Adrenal gland (tissue), 19 donors: ENCODE measurements at places on chromosomes 13 and 19. TPM values are rescaled to one million over a fixed set of nuclear protein-coding genes. Genes with fewer than 3 reads are reported as not detected.

DNA sequence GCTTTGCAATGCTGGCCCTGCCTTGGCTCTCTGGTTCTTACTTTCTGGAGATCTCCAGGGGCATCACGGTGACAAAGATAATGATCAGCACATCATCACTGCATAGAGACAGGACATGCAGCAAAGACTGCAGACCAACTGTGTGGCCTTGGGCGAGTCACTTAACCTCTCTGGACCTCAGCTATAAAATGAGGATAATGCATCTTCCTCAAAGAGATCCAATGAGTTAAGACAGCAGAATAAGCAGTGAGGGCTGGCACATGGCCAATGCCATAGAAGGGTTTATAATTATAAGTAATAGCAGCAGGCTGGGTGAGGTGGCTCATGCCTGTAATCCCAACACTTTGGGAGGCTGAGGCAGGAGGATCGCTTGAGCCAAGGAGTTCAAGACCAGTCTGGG is 2.4 kb downstream of the MAG start:
- DNase-seq: no peak

DNA sequence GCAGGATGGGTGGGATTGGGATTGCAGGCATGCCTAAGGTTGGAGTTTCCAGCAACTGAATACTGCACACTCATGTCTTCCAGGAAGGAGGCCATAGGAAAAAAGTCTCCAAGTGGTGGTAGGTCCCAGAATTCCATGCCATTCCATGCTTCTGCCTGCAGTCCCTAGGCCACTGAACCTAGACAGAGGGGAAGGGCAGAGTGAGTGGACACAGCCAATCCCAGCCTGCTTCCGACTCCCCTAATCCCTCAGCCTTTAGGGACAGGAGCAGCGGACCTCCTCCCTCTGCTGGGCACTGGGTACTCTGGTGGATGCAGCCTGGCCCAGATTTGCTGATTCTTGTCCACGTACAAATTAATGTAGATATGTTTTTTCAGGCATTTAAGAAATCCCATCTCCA is 17.0 kb downstream of the VSTM2B start:
- no peak for DNase-seq

GRCh38 chr13:75079226-75079625 is 402.7 kb downstream of the TBC1D4 start:
- no peak for DNase-seq

GRCh38 chr19:29770648-29771047 is 41.1 kb upstream of the CCNE1 start:
- no peak for DNase-seq

GRCh38 chr13:111521030-111521429 is 200.6 kb downstream of the TEX29 start:
- DNase-seq: no peak

- no peak for DNase-seq
These were observed 5.4 kb upstream of the GAS6 start for GRCh38 chr13:113869263-113869662.

The GRIN2D gene
- total RNA-seq: 0.22 TPM
